Foreskin fibroblast (primary cell): ENCODE measurements at places on chromosomes 6 and 20.
A peak's percentile ranks its signal among the peaks of the same experiment; 100 is the strongest.

GRCh38 chr6:43707767-43708166 lies 20.2 kb upstream of the MRPS18A start:
- no peak for DNase-seq

- DNase-seq, result no peak
These were observed 47.3 kb downstream of the APCDD1L start for GRCh38 chr20:58467572-58468527.

GRCh38 chr6:128725271-128726233 lies 157.4 kb upstream of the LAMA2 start:
- peak; percentile 31 for DNase-seq

DNA sequence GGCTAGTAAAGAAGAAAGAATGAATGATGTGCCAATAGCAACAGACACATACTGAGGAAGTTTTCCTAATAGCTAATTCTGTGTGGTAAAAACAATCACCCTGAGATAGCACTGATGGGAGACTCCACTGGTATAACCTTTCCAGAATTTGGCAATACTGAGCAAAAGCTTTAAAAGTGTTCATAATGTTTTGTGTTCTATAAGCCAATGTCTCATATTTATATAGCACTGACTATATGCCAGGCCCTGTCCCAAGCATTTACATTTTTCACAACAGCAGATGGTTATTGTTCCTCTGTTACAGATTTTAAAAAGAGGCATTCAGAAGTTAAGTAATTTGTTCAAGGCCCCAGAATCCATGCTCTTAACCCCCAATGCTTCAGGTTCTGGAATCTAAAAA lies 108.0 kb upstream of the DST start:
- no peak for DNase-seq

DNA sequence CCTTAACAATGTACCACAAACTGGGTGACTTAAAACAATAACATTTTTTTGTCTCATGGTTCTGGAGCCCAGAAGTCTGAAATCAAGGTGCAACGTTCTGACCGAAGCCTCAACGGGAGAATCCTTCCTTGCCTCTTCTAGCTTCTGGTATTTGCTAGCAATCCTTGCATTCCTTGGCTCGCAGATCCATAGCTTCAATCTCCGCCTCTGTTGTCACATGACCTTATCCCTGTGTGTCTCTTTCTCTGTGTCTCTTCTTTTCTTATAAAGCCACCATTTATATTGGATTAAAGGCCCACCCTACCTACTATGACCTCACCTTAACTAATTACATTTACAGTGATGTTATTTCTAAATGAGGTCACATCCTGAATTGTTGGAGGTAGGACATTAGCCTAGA lies 37.2 kb upstream of the DOK5 start:
- DNase-seq, result no peak

- no peak for DNase-seq
These were observed 64.2 kb upstream of the CCN6 start for GRCh38 chr6:111989743-111990142.

DNA sequence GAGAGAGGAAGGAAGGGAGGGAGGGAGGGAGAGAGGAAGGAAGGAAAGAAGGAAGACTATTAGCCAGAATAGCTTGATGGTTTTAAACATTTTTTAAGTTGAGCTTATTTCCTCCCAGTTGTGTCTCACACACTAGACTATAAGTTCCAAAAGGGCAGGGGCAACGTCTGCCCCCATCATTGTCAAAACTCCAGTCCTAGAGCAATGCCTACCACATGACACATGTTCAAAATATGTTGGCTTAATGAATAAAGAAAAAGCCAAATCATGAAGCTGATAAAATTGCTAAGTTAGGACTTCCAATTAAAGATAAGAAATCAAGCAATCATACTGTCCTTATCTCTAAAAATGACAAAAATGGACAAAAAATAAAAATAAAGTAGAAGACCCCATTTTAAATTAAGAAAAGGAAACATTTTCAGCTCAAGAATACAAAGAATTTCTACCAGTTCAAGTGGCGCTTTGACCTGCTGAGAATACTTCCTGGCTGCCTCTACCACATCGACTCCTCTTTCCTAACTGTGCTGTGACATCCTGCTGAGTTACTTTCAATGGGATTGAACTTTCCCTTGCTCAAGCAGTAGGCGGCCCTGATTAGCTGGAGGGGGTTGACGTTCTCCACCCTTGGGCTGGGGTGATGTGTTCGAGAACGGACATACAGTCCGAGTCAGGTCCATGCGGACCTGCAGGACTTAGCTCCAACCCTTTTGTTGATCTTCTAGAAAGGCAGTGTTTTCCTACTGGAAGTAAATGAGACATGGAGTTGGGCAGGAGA lies 283.9 kb upstream of the FOXQ1 start:
- DNase-seq, result no peak

DNA sequence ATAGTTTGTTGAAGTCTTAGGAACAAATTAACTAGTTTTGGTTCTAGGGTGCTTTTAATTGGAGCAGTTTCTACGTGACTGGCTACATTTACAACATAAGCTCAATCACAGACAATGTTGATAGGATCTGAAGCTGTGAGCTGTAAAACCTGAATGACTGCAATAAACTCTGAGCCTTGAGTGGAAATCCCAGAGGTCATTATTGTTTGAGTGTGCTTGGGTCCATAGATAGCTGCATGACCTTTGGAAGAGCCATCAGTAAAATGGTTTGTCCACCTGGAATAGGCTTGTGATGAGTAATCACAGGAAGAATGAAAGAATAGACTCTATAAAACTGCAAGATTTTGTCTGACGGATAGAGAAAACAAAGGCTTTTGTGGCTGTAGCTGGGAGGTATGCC lies 26.7 kb downstream of the HLA-DRB1 start:
- DNase-seq, result no peak

DNA sequence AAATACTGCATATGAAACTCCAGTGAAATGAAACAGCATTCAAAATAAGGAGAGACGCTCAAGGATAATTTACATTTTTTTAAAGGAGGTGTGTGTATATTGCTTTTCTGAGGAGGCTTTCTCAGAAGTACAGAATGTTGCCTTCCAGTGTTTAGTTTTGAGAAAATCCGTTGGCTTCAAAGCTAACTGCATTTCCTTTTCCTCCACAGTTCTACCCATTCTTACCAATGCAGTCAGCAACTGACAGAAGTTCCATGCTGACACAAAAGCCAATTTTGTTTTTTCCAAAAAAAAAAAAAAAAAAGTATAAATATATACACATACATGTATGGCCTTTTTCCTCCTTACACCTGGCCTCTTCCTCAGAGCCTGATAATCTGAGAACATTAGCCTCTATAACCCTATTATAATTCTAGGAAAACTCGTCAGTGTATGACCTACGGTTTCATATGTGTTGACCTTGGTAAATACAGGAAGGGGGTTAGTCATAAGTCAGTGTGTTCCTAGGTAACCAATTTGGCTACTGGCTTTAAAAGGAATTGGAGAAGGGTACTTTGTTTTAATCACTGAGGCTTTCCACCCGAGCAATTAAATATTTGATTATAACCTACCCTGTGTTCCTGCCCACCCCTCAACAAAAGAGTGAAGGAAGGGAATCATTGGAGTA lies 24.2 kb downstream of the MGME1 start:
- no peak for DNase-seq

- DNase-seq, result peak; percentile 16
These were observed 7.9 kb downstream of the ZC2HC1B start for GRCh38 chr6:143872201-143872600.

- no peak for DNase-seq
These were observed 17.5 kb downstream of the GSTA2 start for GRCh38 chr6:52745764-52746201.

DNA sequence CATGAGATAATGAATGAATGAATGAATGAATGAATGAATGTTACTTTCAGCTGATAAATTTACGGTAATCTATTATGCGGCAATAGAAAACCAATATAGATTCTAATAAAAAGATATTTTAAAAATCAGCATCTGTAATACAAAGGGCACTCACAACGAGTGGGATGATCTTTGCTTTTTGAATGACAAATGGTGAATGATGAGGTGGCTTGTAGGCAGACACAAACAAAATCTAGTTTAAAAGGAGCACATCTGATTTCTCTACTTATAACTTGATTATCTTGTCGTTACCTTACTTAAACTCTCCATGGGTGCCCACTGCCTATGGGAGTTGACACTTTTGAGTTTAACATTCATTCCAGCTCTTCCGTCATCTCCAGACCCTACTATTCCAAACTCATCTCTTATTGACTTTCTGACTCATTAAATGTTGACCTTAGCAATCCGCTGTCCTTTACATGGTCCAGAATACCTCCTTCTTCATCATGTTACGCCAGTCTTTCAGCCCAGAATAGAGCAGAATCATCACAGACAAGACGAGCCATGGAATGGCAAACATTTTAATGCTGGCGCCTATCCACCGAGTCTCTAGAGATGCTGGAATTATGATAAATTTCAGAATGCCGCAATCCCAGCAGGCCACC lies 41.3 kb downstream of the NHLRC1 start:
- no peak for DNase-seq

DNA sequence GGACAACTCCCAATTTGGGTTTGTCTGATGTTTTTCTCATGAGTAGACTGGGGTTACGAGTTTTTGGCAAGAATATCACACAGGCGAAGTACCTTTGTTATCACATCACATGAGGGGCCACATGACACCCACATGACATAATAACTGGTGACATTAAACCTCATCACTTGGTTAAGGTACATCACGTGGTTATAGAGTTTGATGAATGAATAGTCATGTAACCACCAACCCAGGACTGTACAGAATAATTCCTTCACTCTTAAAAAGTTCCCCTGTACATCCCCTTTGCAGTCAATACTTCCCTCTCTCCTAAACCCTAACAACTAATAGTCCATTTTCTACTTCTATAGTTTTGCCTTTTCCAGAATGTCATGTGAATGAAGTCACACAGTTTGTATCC lies 83.4 kb downstream of the REV3L start:
- DNase-seq, result no peak

GRCh38 chr6:125828476-125829039 lies 37.8 kb downstream of the NCOA7 start:
- no peak for DNase-seq

DNA sequence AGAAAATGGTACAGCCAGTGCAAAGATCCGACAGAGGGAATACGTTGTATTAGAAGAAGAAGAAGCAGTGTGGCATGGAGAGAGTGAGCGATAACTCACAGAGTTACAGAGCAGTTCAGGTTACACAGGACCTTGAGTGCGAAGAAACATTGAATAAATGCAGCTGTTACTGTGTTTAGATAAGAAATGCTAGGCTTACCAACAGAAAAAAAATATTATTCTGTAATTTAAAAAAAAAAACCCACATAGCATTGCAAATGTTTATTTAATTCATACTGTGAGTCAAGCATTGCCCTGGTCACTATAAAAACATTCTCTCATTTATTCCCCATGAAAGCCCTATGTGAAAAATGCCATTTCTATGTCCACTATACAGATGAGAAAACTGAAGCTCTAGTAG lies 373.4 kb upstream of the EPHA7 start:
- DNase-seq, result peak; percentile 29

- no peak for DNase-seq
These were observed 125.2 kb upstream of the TRAF3IP2 start for GRCh38 chr6:111730864-111731263.

- no peak for DNase-seq
These were observed 16.0 kb downstream of the SMPDL3A start for GRCh38 chr6:122804962-122805485.
